ENCODE measurements at places on chromosomes 4 and X.

DNA sequence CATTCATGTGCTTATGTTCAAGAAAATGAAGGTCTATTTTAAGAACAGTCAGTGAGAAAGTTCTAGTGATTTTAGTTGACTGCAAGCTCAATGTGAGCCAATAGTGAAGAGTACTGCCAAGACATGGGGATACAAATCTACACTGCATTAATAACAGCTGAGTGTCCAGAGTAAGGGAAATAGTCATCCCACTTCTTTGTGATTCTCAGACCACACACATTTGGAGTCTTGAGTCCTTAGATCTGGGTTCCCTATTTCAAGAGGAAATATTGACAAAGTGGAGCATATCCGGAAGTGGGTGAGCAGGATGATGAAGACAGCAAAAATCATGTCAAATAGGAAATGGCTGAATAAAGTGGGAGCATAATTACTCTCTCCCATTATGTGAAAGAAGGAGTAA is 171.1 kb downstream of the LARP7 start:
- DNase-seq: no peak

- DNase-seq: peak; percentile 50
Observed at GRCh38 chr4:157043131-157043530, 32.8 kb upstream of the GLRB start.

GRCh38 chr4:54218736-54219135 is 10.4 kb upstream of the PDGFRA start:
- no peak for DNase-seq

DNA sequence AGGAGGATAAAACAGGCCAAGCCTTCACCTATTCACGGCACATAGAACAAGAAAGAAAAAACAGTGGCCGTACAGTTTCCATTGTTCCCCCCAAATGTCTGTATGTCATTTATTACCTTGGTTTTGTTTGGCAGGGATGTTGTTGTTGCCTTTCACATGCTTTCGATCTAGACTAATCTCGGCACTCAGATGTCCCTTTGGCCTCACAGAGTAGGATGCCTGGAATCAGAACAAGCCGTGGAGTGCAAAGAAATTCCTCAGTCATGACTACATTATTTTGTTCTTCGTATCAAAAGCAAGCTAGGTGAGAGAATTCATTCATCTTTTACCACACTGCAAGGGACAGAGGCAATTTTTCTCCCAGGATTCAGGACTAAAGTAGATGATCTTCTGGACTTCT is 106.9 kb downstream of the SMIM20 start:
- DNase-seq: no peak

- no peak for DNase-seq
Observed at GRCh38 chrX:39985071-39985470, 112.7 kb downstream of the BCOR start.

DNA sequence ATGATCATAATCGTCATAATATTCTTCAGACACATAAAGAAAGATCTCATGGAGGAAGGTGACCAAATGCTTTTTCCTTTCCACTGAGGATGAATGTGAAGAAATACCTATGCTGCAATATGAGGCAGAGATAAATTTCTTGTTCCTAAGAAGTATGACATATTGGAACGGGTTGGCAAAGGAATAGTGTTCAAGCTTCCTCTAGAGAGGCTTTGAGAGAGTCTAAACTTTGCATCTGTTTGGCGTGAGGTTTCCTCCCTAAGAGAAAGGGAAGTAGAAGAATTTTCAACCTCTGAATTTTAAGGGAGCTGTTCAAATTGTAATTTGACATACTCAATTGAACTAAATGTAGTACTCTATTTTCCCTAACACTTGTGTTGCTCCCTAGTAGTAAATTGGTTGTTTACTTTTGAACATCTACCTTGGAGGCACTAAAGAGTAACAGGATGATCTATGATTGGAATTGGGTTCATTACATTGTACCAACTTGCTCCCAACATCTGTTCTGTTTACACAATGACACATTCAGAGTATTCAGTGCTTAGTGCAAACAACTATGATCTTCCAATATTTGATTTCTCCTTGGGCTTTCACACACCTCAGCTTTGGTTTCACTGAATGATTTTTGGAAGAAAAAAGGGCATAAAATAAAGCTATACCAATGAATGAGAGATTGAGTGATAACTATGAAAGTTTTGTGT is 122.0 kb downstream of the CORIN start:
- DNase-seq: no peak

DNA sequence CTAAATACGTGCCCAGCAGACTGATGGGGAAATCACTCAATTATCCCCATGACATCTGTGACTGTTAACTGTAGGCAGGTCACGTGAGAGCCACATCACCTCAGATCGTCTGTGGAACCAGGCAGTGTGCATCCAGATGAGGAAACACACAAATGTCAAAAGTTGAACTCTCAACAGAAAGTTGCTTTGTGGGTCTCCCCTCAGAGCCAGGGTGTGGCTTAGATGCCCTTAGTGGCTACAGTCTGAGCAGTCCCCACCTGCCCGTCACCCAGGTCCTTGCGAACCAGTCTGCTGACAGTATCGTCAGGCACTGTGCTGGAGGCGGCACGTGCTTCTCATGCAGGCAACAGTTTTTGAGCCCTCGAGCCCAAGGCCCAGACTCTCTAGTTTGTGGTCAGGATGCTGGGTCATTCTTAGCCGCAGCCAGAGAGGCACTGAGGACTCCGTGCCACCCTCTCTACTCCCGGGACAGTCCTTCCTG is 10.8 kb downstream of the TMEM187 start:
- no peak for DNase-seq

GRCh38 chr4:53378171-53378482 is 686 bp downstream of the FIP1L1 start:
- DNase-seq: no peak

- DNase-seq: peak; percentile 67
Observed at GRCh38 chrX:53317365-53318069, 36.1 kb upstream of the IQSEC2 start.

Data from endothelial cell (in vitro differentiated cells).